Mammary microvascular endothelial cell (primary cell): ENCODE measurements at places on chromosomes 11 and 22. TPM values are rescaled to one million over a fixed set of nuclear protein-coding genes. Genes with fewer than 3 reads are reported as not detected.

The SLC7A4 gene
- not detected in 2 replicates for total RNA-seq

The VSIG2 gene
- 0.07 and 0.44 TPM in 2 replicates for total RNA-seq

The INS gene
- total RNA-seq = not detected in 2 replicates

The SLC6A5 gene
- total RNA-seq = not detected in 2 replicates

The IPO7 gene
- total RNA-seq = 61.4 and 73.5 TPM in 2 replicates

The CALCB gene
- total RNA-seq = not detected in 2 replicates

The LARGE1 gene
- total RNA-seq = 4.5 and 4.9 TPM in 2 replicates

The SCGB1D2 gene
- total RNA-seq = not detected in 2 replicates

The PHLDB1 gene
- total RNA-seq = 106 and 112 TPM in 2 replicates

The PRR33 gene
- not detected in 2 replicates for total RNA-seq

The C11orf97 gene
- not detected in 2 replicates for total RNA-seq

The TST gene
- total RNA-seq = 36.4 and 40.8 TPM in 2 replicates

The APOA1 gene
- total RNA-seq = not detected in 2 replicates

The TRIM29 gene
- 0.20 TPM in 1 of 2 replicates, not detected in the other for total RNA-seq

The NEFH gene
- 1.2 and 2.1 TPM in 2 replicates for total RNA-seq

The SYCE3 gene
- not detected in 2 replicates for total RNA-seq

The SESN3 gene
- 5.1 and 5.3 TPM in 2 replicates for total RNA-seq

The PTPRCAP gene
- total RNA-seq = 0.87 TPM in 1 of 2 replicates, not detected in the other

The LRRC56 gene
- 0.05 and 0.73 TPM in 2 replicates for total RNA-seq

The MIOX gene
- total RNA-seq = not detected in 2 replicates

The TMEM45B gene
- 0.07 and 0.74 TPM in 2 replicates for total RNA-seq

The RPS6KA4 gene
- total RNA-seq = 67.4 and 68.5 TPM in 2 replicates

The MS4A3 gene
- not detected in 2 replicates for total RNA-seq

The FAM227A gene
- not detected in 2 replicates for total RNA-seq

The RASSF10 gene
- total RNA-seq = not detected in 2 replicates

The MB gene
- total RNA-seq = not detected in 2 replicates

The CNIH2 gene
- not detected in 2 replicates for total RNA-seq

The APOBEC3H gene
- 0.20 and 7.1 TPM in 2 replicates for total RNA-seq

The CASP4 gene
- total RNA-seq = 205 and 223 TPM in 2 replicates

The CDC45 gene
- 39.4 and 43.0 TPM in 2 replicates for total RNA-seq

The HBD gene
- total RNA-seq = not detected in 2 replicates

The CKAP5 gene
- total RNA-seq = 67.6 and 68.1 TPM in 2 replicates

The C22orf42 gene
- total RNA-seq = not detected in 2 replicates
